ENCODE measurements at places on chromosomes 6 and 20.

GRCh38 chr6:11563793-11564192 lies 26.2 kb downstream of the TMEM170B start:
- no peak for DNase-seq

- DNase-seq, result no peak
Measured at GRCh38 chr6:110037726-110038295, 59.7 kb downstream of the GPR6 start.

DNA sequence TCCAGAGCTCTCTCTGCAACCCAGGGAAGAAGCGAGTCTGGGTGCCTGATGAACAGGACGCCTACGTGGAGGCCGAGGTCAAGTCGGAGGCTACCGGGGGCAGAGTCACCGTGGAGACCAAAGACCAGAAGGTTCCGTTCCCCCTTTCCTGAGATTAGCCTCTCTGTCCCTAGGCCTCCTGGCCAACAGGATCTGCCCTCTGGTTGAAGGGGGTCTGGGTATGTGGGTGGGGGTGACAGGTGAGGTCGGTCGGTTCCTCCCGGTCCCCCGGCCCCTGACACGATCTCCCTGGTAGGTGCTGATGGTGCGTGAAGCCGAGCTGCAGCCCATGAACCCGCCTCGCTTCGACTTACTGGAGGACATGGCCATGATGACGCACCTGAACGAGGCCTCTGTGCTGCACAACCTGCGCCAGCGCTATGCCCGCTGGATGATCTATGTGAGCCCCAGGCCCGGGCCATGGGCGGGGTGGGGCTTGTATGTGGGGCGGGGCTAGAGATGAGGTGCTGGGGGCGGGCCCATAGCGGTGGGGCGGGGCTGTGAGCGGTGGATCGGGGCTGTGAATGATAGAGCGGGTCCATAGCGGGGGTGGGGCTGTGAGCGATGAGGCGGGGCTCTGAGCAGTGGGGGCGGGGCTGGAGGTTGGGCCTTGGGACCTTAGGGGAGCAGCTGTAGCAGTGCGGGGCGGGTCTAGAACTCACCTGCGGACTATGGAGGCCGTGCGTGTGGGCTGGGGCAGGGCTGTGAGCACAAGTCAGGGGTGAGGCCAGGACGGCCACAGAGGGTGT lies 23.9 kb downstream of the MYH7B start:
- DNase-seq, result no peak

DNA sequence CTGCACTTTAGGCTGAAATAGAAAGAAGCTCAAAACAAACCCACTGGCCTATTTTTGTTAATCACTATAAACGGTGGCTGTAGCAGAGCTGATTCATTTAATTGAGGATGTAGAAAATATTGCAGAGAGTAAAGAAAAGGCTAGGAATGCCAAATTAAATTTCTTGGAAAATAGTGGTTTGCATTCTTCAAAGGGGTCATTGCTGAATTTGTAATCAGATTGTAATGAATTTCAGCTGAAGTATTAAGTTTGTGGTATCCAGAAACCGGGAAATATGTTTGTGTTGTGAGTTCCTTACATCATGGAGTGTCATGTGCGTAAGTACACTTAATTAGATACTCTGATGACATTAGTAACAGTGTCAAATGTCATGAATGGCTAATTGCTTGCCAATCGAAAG lies 203.0 kb downstream of the SAMD5 start:
- DNase-seq, result no peak

- DNase-seq, result no peak
Measured at GRCh38 chr20:22908944-22909343, 126.2 kb upstream of the SSTR4 start.

- no peak for DNase-seq
Measured at GRCh38 chr6:106830930-106831329, 143.6 kb downstream of the CD24 start.

GRCh38 chr6:83597511-83597910 lies 85.2 kb downstream of the PRSS35 start:
- DNase-seq, result no peak

- DNase-seq, result no peak
Measured at GRCh38 chr6:135329851-135330803, 149.0 kb downstream of the MYB start.

GRCh38 chr6:114747995-114748625 lies 405.3 kb upstream of the HS3ST5 start:
- peak; percentile 58 for DNase-seq

- DNase-seq, result no peak
Measured at GRCh38 chr6:41122373-41122772, 31.8 kb downstream of the TREML1 start.

DNA sequence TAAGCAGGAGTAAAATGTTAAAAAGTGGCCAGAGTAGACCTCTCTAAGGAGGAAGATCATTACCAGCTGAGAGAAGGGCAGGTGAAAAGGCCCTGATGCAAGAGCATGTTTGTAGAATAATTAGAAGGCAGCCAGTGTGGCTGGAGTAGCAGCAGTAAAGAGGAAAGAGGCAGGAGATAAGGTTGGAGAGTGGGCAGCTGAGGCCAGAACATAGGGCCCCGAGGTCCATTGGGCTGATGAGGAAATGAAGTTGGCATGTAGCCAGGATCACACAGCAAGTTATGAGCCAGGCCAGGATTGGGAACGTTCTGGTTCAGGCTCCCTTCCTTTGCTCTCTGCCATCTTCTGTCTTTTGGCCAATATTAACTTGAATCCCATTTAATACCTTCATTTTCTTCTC lies 51.6 kb downstream of the RALY start:
- no peak for DNase-seq

DNA sequence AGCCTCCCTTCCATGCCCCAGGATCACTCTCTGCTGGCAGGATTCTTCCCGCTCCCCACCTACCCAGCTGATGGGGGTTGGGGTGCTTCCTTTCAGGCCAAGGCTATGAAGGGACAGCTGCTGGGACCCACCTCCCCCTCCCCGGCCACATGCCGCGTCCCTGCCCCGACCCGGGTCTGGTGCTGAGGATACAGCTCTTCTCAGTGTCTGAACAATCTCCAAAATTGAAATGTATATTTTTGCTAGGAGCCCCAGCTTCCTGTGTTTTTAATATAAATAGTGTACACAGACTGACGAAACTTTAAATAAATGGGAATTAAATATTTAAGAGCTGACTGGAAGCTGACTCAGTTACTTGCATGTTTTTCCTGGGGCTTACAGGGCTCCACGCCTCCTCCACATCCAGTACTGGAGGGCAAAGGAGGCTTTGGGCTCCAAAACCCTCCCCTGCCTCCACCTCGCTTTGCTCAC lies 24.3 kb upstream of the FANCE start:
- peak; percentile 80 for DNase-seq

- no peak for DNase-seq
Measured at GRCh38 chr6:90328004-90328403, 31.4 kb upstream of the BACH2 start.

DNA sequence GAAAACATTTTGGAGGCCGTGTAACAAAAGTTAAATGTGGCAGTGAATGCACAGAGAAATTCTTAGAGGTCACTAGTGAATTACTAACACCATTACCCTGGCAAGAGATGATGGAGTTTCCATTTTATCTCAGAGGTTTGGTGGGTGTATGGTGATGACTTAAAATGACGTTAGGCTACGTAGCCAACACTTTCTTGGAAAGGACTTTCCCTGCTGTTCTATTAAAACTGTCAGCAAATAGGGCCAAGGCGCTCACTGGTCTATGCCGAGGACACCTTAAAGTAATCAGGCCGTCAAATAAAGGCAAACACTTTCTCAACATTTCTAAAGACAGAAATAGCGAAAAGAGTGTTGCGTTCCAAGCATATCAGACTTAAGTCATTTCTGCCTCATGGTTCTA lies 160.8 kb downstream of the GMPR start:
- DNase-seq, result no peak

GRCh38 chr6:43331891-43332290 lies 23.3 kb upstream of the CRIP3 start:
- no peak for DNase-seq

- no peak for DNase-seq
Measured at GRCh38 chr20:36572701-36573102, 695 bp upstream of the TGIF2 start.

GRCh38 chr6:159691963-159692287 lies 1.1 kb downstream of the SOD2 start:
- DNase-seq, result no peak

DNA sequence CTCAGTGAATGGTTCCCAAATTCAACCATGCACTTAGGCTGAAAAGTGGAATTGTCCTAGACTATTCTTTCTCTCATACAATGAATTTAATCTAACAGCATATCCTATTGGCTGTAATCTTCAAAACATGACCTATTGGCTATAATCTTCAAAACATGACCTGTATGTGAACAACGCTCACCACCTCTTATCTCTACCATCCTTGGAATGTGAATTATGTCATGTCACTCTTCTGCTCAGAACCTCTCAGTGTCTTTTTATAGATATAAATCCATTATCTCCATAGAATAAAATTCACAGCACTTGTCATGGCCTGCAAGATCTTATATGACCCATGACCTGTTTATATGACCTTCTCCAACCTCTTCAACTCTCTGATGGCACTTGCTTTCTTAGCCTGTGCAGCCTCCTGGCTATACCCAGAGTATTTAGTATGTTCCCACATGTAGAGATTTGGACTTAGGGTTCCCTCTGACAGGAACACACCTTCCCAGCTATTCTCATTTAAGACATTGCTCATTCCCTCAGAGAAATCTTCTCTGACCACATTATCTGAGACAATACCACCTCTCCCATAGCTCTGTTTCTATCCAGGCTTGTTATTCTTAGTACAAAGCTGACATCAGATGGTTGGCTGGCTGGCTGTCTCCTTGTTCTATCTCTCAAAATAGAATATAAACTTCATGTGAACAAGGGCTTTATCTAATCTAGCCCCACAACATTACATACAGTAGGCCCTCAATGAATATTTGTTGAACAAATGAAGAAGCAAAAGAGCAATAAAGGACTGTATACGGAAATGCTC lies 275.0 kb upstream of the PREP start:
- DNase-seq, result no peak

GRCh38 chr6:140766999-140767398 lies 1365.7 kb upstream of the GJE1 start:
- no peak for DNase-seq

GRCh38 chr20:59939879-59940128 lies 301 bp downstream of the PPP1R3D start:
- DNase-seq, result peak; percentile 18

GRCh38 chr6:155045561-155046404 lies 50.7 kb downstream of the TIAM2 start:
- DNase-seq, result no peak

DNA sequence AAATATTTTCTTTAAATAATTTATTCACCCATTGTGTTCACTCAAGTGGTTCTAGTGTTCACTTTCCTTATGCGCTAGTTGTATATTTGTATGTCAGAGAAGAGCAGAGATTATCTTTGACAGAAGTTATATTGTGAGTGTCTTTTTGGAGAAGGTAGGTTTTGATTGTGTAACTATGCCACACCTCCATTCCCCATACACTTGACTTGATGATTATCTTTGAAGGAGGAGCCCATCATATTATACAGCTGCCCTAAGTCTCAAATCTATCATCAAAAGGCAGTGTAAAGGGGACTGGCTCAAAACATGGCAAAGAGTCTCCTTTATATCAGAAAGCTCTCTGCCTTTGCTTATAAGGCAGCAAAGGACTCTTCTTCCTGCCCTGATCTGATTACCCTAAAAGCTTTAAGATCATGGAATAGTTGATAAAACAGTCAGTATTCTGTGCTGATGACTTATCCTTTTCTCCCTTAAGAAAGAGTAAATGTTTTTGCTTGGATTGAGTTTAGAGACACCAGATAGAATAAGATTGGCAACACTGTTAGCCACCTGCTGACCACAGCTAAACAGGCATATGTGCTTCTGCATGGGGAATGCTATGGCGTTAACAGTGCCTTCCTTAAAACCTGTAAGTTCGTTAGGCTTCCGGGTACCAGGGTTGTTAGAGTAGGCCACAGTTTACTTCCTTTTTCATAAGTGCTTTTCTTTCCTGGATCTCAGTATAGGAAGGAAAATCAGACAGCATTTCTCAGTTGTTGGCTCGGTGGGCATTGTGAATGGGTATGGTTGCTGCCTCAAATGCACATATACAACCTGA lies 22.6 kb downstream of the TOP1 start:
- DNase-seq, result no peak

GRCh38 chr20:52918311-52918710 lies 53.8 kb upstream of the TSHZ2 start:
- no peak for DNase-seq

GRCh38 chr6:56231827-56232226 lies 15.6 kb downstream of the COL21A1 start:
- DNase-seq, result no peak

DNA sequence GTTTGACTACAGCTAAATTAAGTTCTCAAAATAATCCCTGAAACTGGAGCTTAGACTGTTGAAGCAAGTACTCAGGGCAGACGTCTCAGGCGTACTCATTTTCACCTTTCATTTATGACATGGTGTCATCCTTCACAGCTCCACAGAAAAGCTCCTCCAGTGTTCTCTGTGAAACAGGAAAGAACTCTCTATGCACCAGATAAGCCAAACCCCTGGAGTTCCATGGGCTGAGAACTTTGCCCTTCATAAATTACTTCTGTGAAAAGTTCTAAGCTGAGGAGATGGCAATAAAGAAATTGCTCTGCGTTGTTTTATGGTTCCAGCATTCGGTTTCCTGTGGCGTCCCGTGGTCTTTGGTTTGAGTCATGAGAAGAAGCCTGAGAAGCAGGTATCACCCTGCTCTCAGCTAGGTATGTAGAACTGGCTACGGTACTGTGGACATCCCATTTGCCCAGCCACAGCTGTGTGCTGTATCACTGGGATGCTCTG lies 20.2 kb upstream of the RREB1 start:
- DNase-seq, result peak; percentile 5

DNA sequence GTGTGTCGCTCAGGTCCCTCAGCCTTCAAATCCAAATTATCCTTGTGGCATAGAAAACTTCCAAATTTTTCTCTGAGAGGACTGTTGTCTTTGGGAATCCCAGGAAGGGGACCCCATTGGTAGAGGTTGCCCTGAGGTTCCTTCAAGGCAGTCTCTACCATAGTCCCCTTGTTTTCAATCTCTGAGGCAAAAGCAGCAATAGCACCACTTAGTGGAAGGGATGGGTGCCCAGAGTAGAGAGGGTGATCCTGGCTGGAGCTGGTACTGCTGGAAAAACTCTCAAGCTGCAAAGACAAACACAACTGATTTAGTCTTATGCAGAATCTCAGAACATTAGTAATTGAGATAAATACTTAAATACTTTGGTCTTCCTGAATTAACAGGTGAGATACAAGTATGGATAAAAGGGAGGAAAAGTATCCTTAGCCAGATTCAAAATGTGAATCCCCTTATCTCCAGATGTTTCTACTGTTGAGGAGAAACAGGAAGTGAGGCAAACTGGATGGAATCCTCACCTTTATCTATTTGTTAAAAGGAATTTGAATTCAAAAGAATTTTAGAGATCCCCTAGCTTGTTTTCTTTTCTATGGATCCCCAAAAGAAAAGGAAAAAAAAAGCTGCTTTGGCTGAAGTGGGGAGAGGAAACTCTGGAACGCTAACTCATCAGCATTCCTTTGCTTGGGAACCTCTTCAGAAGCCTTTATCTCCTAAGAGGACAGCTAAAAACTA lies 13.4 kb downstream of the ZNF318 start:
- DNase-seq, result no peak
